Sigmoid colon (tissue), 7 donors: ENCODE measurements at places on chromosomes 1 and 21. TPM values are rescaled to one million over a fixed set of nuclear protein-coding genes. Genes with fewer than 3 reads are reported as not detected.

DNA sequence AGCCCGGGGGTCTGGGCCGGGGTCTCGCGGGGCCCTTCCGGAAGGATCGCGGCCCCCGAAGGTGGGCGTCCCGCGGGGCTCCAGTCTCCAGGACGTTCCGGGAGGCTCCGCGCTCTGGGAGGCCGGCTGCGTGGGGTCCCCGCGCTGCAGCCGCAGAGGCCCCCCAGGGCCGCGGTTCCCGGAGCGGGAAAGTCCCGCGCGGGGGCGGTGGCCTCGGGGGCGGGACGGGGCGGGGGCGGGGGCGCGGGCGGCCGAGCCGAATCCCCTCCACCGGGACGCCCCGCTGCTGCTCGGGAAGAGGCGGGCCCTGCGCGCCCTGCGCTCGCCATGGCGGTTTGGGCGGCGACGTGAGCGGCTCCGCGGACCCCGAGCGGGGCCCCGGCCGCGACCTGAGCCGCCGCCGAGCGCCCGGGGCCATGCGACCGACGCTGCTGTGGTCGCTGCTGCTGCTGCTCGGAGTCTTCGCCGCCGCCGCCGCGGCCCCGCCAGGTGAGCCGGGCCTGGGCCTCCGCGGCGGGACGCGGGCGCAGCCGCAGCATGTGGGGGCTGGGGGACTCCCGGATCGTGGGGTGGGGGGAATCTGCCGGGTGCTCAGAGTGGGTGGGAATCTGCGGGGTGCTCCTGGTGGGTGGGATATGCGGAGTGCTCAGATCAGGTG, at the start of gene IFNGR2:
TSS of gene IFNGR2 (plus strand) at position 286 of the 658 bp plus-strand sequence. CDS start at position 417, 131 bp downstream.
- H3K36me3 ChIP-seq, result no peaks in the 10 kb centered on the region
- peak within 1 kb of the TSS; percentile 83 for H3K4me3 ChIP-seq
- no peaks in the 10 kb centered on the region for H3K27me3 ChIP-seq
- DNase-seq, result peak; percentile 70
- peak within 1 kb of the TSS; percentile 92 for H3K27ac ChIP-seq
- H3K4me1 ChIP-seq, result no peaks in the 10 kb centered on the region

DNA sequence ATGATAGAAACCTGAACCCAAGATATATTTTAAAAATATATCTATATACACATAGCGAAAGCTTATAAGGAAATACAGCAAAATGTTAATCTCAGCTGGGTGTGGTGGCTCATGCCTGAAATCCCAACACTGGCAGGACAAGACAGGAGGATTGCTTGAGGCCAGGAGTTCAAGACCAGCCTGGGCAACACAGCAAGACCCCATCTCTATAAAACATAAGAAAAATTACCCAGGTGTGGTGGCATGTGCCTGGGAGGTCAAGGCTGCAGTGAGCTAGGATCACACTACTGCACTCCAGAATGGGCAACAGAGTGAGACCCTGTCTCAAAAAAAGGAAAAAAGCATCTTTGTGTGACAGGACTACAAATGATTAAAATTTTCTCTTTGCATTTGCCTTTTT, 6.0 kb upstream of the SRM start:
- H3K4me3 ChIP-seq, result no peak overlapping the region
- H3K4me1 ChIP-seq, result peaks cover 8% of the 10 kb centered on the region
- no peaks in the 10 kb centered on the region for H3K27me3 ChIP-seq
- H3K36me3 ChIP-seq, result peaks cover 48% of the 10 kb centered on the region
- no peak overlapping the region for H3K27ac ChIP-seq

DNA sequence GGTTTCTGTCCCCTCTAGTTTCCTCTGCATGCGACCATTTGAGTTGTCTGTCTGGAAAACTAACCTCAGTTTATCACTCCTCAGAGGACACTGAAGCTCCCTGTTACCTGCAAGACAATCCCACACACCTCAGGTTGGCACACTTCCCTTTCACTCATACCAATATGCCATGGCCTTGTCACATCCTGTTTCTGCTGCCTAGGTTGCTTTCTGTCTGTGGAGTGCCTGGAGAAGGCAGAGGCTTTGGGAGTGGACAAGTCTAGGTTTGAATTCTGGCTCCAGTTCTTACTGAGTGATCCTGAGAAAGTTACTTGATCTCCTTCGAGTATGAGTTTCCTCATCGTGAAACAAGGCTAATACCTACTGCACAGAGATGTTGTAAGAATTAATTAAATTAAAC, 171.5 kb upstream of the CACYBP start:
- H3K4me3 ChIP-seq, result no peak overlapping the region
- no peak for DNase-seq

GRCh38 chr1:27005648-27006496, 6.8 kb downstream of the TENT5B start:
- no peaks in the 10 kb centered on the region for H3K27me3 ChIP-seq
- H3K27ac ChIP-seq, result peak overlapping the region; percentile 97
- H3K4me3 ChIP-seq, result no peak overlapping the region

- H3K36me3 ChIP-seq, result no peaks in the 10 kb centered on the region
- no peaks in the 10 kb centered on the region for H3K27me3 ChIP-seq
- no peak for DNase-seq
- H3K4me1 ChIP-seq, result no peaks in the 10 kb centered on the region
- H3K4me3 ChIP-seq, result no peak overlapping the region
- H3K27ac ChIP-seq, result no peak overlapping the region
Observed at GRCh38 chr1:44553771-44554170, 120.5 kb downstream of the TMEM53 start.

- DNase-seq, result no peak
- H3K27ac ChIP-seq, result peak overlapping the region; percentile 48
- H3K36me3 ChIP-seq, result no peaks in the 10 kb centered on the region
- no peak overlapping the region for H3K4me3 ChIP-seq
Observed at GRCh38 chr1:183956559-183957188, 80.9 kb downstream of the COLGALT2 start.

DNA sequence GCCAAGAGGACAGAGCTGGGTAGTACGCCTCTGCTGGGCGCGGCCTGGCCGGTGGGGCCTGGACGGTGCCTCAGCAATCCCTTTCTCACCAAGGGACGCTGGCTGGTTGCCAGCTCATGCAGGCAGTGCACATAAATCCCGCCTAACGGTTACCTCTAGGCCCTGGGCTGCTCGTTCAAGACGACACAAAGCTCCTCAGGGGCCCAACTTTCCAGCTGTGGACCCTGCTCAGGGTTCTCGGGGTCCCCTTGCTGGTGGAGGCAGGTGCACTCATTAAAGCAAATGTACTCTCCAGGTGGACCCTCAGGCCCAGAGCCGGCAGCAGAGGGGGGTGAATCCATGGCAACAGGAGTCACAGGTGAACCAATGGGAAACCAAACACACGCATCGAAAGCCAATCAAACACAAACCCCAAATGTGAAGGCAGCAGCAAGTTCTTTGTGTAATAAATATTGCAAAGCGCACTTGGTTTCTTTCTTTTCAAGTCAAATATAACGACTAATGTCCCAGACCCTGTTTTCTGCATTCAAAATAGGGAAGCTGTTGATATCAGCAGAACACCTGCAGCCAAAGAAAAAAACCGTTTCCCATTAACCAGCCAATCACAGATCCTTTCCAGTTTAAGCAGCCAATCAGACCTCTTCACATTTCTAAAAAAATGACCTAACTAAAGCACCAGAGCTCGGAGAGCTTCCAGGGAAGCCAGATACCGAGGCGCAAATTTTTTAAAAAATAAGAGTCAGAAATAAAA, 26.1 kb upstream of the CLSTN1 start:
- H3K4me1 ChIP-seq, result no peaks in the 10 kb centered on the region
- no peaks in the 10 kb centered on the region for H3K36me3 ChIP-seq
- H3K27ac ChIP-seq, result no peak overlapping the region
- H3K27me3 ChIP-seq, result no peaks in the 10 kb centered on the region

- peak overlapping the region; percentile 97 for H3K27ac ChIP-seq
- no peaks in the 10 kb centered on the region for H3K27me3 ChIP-seq
- DNase-seq, result no peak
- peaks cover 38% of the 10 kb centered on the region for H3K4me1 ChIP-seq
- peak overlapping the region; percentile 78 for H3K4me3 ChIP-seq
- no peaks in the 10 kb centered on the region for H3K36me3 ChIP-seq
Observed at GRCh38 chr1:169484101-169484500, 1.6 kb downstream of the SLC19A2 start.

GRCh38 chr1:112058815-112059450, 69.5 kb upstream of the KCND3 start:
- H3K4me1 ChIP-seq, result no peaks in the 10 kb centered on the region
- no peaks in the 10 kb centered on the region for H3K27me3 ChIP-seq
- no peak for DNase-seq
- no peak overlapping the region for H3K4me3 ChIP-seq
- H3K36me3 ChIP-seq, result no peaks in the 10 kb centered on the region
- H3K27ac ChIP-seq, result no peak overlapping the region

DNA sequence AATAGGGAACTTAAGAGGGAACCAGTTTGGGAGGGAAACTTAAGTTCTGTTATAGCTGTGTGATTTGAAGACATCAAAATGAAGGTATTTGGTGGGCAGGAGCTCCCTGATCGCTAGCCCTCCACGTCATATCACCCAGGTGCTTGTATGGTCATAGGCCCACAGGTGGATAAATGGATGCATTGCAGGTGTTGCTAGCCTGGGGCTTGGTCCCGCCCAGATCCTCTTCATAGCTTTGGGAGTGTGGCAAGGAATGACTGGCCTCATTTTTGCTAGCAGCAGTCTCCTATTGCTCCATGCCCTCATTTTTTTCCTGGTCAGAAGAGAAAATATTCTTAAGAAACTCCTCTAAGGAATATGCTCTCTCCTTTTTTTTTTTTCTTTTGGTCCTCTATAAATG, 11.3 kb downstream of the GNPAT start:
- H3K36me3 ChIP-seq, result peaks cover 9% of the 10 kb centered on the region
- no peak overlapping the region for H3K27ac ChIP-seq
- no peaks in the 10 kb centered on the region for H3K4me1 ChIP-seq
- no peaks in the 10 kb centered on the region for H3K27me3 ChIP-seq

DNA sequence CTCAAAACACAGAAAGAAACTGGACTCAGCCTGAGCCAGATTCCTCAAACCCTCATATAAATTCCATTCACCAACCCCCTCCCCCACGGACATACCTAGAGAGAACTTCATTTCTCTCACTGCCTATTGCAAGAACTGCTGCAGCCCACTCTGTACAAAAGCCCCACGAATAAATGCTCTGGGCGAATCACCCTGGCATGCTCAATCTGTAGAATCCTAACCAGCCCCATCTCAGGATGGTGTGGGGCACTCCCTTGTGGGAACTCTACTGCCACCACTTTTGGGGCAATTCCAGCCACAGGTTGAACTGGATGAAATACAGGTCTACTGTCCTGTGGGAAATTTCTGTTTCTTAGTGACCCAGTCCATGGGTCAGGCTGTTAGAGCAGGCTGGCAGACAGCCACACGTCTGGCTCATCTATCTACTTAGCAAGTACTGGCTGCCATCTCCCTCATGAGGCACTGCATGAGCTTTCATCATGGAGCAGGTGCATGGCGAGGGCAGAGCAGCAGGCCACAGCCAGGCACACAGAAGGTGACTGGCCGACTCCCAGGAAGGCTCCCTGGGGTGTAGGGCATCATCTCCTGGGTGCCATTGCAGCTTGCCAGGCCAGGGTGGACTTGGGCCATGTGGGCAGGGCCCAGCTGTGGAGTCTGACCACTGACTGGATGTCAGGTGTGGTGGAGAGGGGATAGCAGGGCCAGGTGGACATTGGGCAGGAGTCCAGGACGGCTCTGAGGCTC, 1.6 kb upstream of the C1orf35 start:
- no peak overlapping the region for H3K27ac ChIP-seq
- H3K4me3 ChIP-seq, result no peak overlapping the region
- peaks cover 40% of the 10 kb centered on the region for H3K36me3 ChIP-seq
- peak; percentile 64 for DNase-seq
- no peaks in the 10 kb centered on the region for H3K27me3 ChIP-seq

Gene SNAPIN
- total RNA-seq, result 51.2 TPM

Gene MRPL24
- total RNA-seq, result 57.4 TPM

Gene OR2W3
- 0.36 TPM for total RNA-seq

Gene TEDDM1
- total RNA-seq, result not detected

Gene MPL
- total RNA-seq, result not detected

Gene CFHR3
- total RNA-seq, result 0.36 TPM

Gene SLAMF1
- 1.6 TPM for total RNA-seq

Gene RRP1B
- 16.0 TPM for total RNA-seq

Gene KRTAP21-3
- not detected for total RNA-seq

Gene KCNC4
- 1.8 TPM for total RNA-seq

Gene CLEC20A
- total RNA-seq, result not detected

Gene CCDC30
- 3.9 TPM for total RNA-seq

Gene HLCS
- 12.5 TPM for total RNA-seq

Gene HAPLN2
- total RNA-seq, result 1.2 TPM
